ENCODE measurements at places on chromosomes 11 and 22.

DNA sequence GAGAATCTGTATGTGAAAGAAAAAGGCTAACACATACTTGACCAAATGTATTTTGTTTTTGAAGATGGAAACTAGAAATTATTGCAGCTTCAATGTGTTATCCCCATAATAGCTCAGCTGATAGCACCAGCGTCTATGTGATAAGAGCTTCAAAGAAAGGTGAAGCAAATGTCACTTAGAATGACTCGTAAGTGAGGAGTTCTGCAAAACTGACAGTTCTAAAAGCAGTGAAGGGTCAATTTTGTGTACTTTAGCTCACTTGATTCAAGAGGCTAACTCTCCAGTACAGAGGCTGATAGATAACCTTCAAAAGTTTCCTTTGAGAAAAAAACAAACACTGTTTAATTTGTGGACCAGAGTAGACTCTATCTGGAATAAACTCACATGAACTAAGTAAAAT is 87.2 kb upstream of the CARD18 start:
- DNase-seq = no peak

DNA sequence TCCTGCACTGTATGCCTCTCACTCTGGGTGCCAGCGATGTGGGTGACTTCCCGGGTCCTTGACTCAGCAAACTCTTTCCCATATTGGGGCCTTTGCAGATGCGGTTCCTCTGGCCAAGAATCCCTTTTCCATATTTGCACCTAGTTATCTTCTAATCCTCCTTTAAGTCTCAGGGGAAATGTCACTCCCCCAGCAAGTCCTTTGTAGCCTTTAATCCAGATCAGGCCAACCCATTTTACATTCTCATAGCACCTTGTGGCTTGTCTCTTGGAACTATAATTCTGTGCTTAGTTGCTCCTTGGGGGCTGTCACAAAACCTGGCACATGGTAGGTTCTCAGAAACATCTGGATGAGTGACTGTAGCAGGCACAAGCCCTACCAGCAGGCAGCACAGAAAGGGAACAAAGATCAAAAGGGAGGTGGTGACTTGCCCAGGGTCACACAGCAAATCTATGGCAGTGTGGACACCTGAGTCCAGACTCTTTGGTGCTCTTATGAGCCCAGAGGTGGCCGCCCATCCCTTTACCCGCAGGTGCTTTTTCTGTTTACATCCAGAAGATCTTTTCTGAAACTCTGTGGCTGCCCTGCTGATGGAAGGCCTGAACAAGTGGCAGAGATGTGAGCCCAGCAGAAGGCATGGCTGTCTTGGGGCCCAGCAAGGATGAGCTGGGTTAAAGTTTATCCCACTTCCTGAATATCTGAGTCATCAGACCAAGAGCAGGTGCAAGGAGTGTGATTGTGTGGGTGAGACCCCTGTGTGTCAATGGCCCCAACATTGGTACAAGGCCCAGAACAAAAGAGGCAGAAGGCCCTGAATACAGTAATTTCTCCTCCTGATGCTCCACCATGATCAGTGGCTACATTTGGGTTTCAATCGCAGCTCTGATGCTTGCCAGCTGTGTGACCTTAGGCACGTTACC is 78.6 kb upstream of the GRK3 start:
- DNase-seq = no peak

DNA sequence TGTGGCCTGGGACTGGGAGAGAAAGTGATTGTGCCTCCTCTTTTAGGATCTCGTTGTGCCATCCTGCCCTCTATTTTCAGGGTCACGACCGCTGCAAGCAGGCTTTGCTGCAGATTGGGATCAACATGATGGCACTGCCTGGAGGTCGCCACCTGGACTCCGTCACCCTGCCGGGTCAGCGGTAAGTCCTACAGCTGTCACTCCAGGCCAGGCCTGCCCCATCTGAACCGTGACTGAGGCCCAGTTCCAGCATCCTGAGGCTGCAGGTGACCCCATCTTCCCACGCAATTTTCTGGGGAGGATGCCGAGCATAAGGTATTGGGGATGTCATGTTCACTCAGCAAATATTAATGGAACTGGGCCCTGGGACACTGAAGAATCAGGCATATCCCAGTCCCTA is 34.3 kb downstream of the INSC start:
- no peak for DNase-seq

DNA sequence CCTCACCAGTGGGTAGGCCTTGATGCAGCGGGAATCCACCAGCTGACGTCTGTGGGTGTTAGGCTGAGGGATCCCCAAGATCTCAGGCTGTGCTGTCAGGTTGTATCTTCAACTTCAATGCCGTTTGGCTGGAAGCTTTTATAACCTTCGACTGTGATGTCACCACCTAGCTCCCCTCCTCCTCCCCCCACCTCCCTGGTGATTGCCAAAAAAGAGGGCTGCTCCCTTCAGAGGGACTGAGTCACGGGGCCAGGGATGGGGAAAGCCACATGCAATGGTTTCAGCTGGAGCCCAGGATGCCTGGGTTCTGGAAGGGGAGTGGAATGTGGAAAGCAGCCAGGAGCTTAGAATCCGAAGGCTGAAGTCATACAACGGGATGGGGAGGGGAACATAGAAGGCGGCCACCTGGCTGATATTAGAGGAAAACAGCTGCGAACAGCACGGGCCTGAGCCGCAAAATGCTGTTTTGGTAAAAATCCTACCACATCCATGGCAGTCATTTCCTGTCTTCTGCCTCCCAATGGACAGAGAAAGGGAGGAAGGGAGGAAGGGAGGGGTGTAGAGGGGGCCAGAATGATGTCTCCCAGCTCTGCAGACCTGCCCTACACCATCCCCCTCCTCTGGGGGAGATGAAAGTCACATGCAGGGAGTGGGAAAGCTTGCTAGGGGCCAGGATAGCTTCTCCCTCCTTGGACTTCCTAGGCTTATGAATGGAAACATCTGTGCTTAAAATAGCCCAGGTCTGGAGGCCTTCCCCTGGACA is at the start of gene LRRN4CL:
LRRN4CL (minus strand) TSS at position 110 of the 763 bp plus-strand sequence. CDS start 1,022 bp downstream, outside the sequence.
- DNase-seq = peak; percentile 88

DNA sequence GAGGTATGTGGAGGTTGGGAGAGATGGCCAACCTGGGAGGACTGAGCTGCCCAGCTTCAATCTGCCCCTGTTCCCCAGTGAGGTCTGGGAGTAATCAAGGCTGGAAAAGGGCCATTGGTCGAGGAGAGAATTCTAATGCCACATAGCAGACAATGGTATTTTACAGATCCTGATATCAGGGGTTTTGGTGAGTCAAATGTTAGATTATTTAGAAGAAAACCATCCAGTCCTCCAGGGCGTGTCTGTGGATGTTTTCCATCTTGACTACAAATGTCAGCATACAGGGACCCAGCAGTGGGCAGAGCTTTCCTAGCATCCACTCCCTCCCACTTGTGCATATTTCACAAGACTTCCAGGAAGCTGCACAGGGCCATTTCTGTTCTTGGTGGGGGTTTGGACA is 107.9 kb downstream of the SCN3B start:
- peak; percentile 93 for DNase-seq

DNA sequence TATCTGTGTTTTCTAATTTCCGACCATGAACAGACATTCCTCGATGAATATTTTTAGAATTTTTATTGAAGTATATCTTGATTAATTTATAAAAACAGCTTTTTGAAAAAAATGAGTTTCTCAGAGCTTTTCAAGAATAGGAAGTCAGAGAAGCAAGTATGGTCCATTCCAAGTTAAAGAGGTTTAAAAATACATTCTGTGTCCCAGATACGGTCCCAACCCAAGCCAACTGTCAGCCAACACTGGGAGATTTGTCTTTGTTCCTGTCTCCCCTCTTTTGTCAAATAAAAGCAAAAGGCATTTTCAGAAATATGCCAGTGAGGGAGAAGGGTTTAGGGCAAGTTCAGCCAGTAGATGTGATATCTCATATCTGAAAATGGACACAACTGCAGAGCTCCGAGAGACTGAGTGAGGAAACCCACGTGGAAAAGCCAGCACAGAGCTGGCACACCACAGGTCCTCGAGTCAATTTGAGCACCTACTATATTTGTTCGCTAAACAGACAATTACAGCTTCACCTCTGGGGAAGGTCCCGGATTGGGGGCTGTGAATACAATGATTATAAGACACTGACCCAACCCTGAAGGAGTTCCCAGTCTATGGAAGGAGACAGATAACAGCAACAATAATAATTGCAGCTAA is 59.8 kb downstream of the C11orf91 start:
- DNase-seq = no peak

DNA sequence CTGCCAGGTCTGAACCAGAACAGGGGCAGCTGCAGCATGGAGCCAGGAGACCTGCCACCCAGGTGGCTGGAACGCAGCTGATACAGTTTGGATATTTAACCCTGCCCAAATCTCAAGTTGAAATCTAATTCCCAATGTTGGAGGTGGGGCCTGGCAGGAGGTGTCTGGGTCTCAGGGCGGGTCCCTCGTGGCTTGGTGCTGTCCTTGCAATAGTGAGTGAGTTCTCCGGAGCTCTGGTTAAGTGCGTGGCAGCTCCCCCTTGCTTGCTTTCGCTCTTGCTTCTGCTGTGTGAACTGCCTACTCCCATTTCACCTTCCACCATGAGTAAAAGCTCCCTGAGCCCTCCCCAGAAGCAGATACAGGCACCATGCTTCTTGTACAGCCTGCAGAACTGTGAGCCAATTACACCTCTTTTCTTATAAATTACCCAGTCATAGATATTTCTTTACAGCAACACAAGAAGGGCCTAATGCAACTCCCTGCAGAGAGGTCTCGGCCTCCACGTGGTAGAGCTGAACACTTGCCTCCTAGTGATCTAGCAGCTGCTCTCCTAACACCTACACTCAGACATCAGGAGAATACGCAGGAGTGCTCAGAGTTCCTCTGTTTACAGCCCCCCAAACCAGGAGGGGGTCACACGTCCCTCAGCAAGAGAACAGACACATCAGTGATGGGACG is 203.7 kb downstream of the CTTN start:
- DNase-seq = no peak

GRCh38 chr22:32862083-32862482 is 60.6 kb downstream of the TIMP3 start:
- DNase-seq = no peak

- DNase-seq = no peak
These were observed 3.2 kb upstream of the HMOX1 start for GRCh38 chr22:35377735-35378134.

DNA sequence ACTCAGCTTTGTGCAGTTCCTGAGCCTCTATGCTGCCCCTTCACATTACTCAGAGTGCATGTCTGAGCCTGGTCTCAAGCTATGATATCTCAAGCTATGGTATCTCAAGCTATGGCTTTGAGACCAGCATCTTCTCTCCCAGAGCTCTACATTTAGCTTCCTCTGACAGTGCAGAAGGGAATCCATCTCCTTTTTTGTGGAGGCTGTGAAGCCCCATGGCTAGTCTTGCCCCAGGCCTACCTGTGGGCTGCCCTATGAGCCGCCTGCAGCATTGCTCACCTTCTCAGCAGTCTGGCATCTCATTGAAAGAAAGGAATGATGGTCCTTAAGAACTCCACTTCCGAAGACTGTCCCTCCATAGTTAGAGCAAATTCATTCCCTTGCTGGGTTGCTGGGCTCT is 12.6 kb downstream of the PGAP2 start:
- DNase-seq = no peak

- peak; percentile 87 for DNase-seq
These were observed 161.6 kb upstream of the BDNF start for GRCh38 chr11:27861706-27862430.

GRCh38 chr11:2945031-2945756 is 16.0 kb upstream of the PHLDA2 start:
- peak; percentile 83 for DNase-seq

DNA sequence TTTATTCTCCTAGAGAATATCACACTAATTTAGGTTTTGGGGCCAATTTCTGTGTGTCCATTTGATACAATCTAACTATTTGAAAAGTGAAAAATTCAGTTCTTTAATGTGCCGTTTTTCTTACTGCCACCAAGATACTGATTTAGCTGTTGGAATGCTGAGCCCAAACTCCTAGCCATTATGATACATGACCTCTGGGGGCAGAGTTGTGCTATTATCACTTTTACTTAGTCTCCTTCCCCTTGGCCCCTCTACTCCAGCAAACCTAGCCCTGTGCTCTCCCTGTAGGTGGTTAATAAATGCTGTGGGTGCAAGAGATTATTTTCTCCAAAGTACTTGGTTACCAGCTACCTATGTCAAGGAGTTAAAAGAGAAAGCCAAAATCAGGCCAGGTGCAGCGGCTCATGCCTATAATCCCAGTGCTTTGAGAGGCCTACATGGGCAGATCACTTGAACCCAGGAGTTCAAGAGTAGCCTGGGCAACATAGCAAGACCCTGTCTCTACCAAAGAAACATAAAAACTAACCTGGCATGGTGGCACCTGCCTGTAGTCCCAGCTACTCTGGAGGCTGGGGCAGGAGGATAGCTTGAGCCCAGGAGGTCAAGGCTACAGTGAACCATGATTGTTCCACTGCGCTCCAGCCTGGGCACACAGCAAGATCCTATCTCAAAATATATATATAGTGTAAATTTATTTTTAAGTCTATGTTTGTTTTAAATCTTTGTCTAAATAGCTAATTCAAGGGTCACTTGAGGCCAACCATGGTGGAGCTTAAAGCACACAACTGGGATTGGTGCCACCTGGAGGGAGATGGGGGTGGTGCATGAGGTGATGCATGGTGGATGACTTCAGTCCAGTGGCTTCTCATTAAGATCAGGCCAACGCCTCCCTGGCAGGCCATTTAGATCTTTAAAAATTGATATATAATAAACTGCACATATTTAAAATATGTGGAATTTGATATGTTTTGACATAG is 193.2 kb upstream of the PLET1 start:
- peak; percentile 19 for DNase-seq

DNA sequence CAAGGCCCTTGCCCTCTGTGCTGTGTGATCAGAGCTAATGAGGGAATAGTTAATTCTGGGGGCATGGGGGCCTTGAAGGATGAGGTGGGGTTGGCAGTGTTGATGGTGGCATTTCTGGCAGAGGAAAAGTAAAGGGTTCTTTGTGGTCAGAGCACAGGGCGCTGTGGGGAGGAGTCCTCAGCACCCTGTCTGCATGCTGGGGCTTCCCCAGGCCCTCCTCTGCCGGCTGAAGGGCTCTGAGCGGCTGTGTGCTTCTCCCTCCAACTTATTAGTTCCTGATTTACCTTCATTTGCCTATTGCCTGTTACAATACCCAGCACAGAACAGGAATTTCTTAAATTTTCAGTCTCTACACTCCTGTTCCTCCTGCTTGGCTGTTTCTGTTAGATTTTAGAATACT is 122.8 kb downstream of the HIPK3 start:
- no peak for DNase-seq

DNA sequence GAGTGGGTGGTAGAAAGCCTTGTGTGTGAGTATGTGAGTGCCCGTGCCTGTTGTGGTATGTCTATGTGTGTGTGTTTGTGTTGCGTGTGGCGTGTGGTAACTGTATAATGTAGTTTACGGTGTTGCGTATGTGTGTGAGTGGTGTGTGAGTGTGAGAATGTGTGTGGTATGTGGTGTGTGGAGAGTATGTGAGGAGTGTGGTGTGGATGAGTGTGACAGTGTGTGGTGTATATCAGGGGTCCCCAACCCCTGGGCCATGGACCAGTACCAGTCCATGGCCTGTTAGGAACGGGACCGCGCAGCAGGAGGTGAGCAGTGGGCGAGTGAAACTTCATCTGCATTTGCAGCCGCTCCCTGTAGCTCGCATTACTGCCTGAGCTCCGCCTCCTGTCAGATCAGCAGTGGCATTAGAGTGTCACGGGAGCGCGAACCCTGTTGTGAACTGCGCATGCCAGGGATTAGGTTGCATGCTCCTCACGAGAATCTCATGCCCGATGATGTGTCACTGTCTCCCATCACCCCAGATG is 5.7 kb downstream of the UPK3A start:
- DNase-seq = no peak
